ENCODE measurements at places on chromosomes 2 and 18.

- DNase-seq: no peak
Measured at GRCh38 chr2:232815569-232815968, 39.2 kb upstream of the KCNJ13 start.

- DNase-seq: no peak
Measured at GRCh38 chr2:83365476-83365875, 1093.6 kb downstream of the SUCLG1 start.

DNA sequence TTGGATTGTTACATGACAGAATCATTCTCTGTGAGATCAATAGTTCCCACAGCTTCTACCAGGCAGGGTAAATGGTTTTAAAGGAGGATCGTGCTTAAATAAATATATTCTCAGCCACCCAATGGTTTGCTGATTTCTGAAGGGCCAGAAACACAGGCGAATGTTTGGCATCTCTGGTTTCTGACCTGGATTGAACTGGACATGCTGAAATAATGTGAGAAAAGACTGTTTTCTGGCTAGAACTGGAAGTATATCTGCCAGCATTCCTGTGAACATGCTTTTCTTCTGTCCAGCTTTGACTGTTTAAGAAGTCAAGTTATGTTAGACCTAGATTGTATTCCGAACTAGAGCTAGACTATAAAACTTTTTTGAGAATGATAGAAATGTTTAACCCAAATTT, 77.1 kb upstream of the COL3A1 start:
- DNase-seq: peak; percentile 25

- DNase-seq: no peak
Measured at GRCh38 chr2:232835687-232836208, 34.3 kb upstream of the SNORC start.
